Astrocyte (in vitro differentiated cells and primary cell): ENCODE measurements at places on chromosomes 5 and 9. TPM values are rescaled to one million over a fixed set of nuclear protein-coding genes. Genes with fewer than 3 reads are reported as not detected.

The TMEM252 gene
- not detected in 2 replicates for total RNA-seq

The SLC4A9 gene
- 0.25 TPM in 1 of 2 replicates, not detected in the other for total RNA-seq

The PCDHB12 gene
- total RNA-seq: 0.87 and 1.2 TPM in 2 replicates

The FNBP1 gene
- total RNA-seq: 60.9 and 63.5 TPM in 2 replicates

The MLLT3 gene
- total RNA-seq: 35.1 and 41.6 TPM in 2 replicates

The CD180 gene
- not detected in 2 replicates for total RNA-seq

The ECM2 gene
- total RNA-seq: 0.18 and 0.22 TPM in 2 replicates

The IRX1 gene
- total RNA-seq: 0.14 and 0.52 TPM in 2 replicates

The F2RL2 gene
- 23.4 and 26.0 TPM in 2 replicates for total RNA-seq

The CNTLN gene
- total RNA-seq: 4.4 and 5.5 TPM in 2 replicates

The WNT8A gene
- not detected in 2 replicates for total RNA-seq

The KIF24 gene
- total RNA-seq: 0.79 and 0.86 TPM in 2 replicates
